T-cell (primary cell): ENCODE measurements at places on chromosomes 1 and 21. TPM values are rescaled to one million over a fixed set of nuclear protein-coding genes. Genes with fewer than 3 reads are reported as not detected.

PIGM gene
- total RNA-seq = 3.2 TPM

S100A7 gene
- not detected for total RNA-seq

SAMSN1 gene
- 45.4 TPM for total RNA-seq

CCT3 gene
- 116 TPM for total RNA-seq

PTGFR gene
- total RNA-seq = not detected

FAM43B gene
- total RNA-seq = not detected

CR1L gene
- not detected for total RNA-seq

SRGAP2 gene
- total RNA-seq = 26.1 TPM
